Renal pelvis (tissue), 12 donors: ENCODE measurements at places on chromosomes 4 and X. TPM values are rescaled to one million over a fixed set of nuclear protein-coding genes. Genes with fewer than 3 reads are reported as not detected.

The RBM47 gene
- polyA plus RNA-seq: 91.3 TPM

The RBMXL3 gene
- polyA plus RNA-seq: not detected

The TASL gene
- 0.48 TPM for polyA plus RNA-seq

The GPRASP1 gene
- 11.5 TPM for polyA plus RNA-seq

- no peak for DNase-seq
Observed at GRCh38 chrX:97158269-97158668, 274.6 kb downstream of the RPA4 start.

GRCh38 chr4:8221476-8221875 is 22.4 kb downstream of the SH3TC1 start:
- DNase-seq: no peak

DNA sequence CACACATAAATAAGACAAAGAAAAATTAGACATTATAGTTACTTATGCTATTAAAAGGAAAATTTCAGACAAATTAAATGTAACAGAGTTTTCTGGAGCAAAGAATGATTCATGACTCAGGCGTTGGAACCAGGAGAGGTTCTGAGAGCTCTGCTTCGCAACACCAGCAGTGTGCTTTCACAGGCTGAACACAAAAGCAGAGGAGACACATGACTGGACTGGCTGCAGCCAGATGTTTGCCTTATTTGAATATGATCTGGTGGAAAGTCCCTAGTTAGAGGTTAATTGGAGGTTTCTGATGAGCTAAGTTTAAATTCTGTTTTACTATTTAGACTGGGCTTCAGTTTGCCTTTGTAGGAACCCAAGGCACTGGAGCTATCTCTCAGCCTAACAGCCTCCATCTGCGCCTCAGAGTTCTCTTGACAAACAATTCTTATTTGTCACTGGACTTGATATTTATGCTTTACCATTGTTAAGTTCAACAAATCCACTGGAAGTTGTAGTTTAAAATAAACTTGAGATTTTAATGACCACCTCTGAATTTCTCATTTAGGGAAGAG is 16.2 kb downstream of the BOD1L1 start:
- no peak for DNase-seq

GRCh38 chrX:43899878-43900815 is 17.9 kb upstream of the MAOB start:
- DNase-seq: no peak

- DNase-seq: no peak
Observed at GRCh38 chrX:120753413-120754251, 122.0 kb downstream of the CT47B1 start.

GRCh38 chr4:14400307-14400706 is 602.0 kb upstream of the CPEB2 start:
- DNase-seq: no peak

GRCh38 chrX:87265518-87265917 is 252.1 kb upstream of the KLHL4 start:
- DNase-seq: no peak

DNA sequence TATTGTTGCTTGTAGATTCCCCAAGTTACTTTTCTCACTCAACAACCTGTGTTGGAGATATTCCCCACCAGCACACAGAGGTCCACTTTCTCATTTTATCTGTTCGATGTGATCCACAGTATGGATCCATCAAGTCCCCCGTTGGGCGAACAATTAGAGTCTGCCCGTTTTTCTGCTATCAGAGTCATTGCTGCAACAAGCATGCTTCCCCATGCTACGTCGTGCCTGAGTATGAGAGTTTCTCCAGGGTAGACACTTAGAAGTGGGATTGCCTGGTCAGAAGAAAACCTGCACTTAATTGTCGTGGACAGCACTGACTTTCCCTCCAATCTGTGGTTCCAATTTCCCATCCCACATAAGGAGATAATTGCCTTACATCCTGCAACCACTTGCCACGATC is 62.7 kb upstream of the SHOX start:
- DNase-seq: no peak

- no peak for DNase-seq
Observed at GRCh38 chr4:6341696-6342095, 72.0 kb downstream of the WFS1 start.
